NCI-H1436 (cell line): ENCODE measurements at places on chromosomes 6 and 20.

- DNase-seq: no peak
These were observed 212.3 kb upstream of the HEY2 start for GRCh38 chr6:125537090-125537489.

DNA sequence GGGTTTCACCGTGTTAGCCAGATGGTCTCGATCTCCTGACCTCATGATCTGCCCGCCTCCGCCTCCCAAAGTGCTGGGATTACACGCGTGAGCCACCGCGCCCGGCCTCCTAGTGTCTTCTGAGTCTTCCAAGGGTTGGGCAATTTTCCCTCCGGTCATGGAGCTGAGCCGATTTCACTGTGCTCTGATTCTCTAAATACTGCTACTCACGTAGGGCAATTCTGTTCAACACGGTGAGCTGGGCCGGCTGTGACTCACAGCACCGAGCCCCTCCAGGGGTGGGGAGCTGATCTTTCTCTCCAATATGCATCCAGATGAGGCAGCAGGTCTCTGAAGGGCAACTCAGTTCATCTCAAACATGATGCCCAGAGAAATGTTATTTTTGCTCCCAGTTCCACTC, 71.6 kb upstream of the CD93 start:
- no peak for DNase-seq

DNA sequence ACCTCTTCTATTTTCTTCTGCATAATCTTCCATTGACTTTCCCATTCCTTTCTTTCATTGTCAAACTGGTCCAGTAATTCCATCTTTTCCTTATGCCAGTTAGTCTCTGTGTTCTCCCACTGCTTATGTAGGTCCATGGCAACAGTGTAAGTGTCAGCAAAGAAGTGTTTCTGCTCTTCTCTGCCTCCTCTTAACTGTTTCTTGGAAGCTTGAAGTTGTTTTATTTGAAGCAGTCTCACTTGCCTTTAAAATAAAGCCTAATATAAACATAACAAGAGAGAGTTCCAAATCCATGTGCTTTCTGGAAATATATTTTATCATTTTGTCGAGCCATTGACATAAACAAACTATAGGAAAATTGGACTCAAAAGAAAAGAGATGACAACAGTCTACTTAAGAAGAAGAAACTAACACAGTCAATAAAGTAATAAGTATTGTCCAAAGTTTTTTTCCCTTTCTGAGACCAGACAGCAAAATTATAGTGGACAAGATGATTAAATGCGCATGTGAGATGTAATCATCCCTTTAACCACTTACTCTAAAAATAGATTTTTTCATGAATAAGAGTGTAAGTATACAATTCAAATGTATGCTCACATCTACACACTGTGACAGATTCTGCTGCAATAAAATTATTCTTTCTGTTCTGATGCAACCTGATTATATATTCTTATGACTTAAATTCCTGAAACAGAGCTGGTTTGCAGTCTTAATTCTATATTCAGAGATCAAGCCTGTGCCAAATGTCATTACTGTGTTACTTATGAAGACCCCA, 5.2 kb downstream of the KIAA0408 start:
- DNase-seq: no peak

- DNase-seq: no peak
These were observed 41.6 kb upstream of the IYD start for GRCh38 chr6:150327117-150327774.

DNA sequence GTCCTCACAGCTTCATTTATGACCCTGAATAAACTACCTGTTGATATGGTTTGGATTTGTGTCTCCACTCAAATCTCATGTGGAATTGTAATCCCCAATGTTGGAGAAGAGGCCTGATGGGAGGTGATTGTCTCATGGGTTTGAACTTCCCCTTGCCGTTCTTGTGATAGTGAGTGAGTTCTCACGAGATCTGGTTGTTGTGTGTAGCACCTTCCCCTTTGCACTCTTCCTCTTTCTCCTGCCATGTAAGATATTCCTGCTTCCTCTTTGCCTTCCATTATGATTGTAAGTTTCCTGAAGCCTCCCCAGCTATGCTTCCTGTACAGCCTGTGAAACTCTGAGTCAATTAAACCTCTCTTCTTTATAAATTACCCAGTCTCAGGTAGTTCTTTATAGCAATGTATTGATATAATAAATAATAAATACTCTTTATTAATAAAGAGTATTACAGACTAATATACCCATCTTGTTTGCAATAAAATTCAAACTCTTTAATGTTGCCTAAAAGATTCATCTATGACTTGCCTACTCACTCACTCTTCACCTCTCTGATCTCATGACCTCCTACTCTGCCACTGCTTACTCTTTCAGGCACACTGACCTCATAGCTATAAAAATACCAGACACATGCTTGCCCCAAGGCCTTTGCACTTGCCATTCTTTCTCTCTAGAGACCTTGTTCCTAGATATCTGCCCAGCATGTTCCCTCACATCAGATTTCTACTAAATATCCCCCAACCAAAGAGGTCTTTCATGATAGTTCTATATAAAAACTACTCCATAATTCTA, 256.4 kb upstream of the MARCKS start:
- no peak for DNase-seq

DNA sequence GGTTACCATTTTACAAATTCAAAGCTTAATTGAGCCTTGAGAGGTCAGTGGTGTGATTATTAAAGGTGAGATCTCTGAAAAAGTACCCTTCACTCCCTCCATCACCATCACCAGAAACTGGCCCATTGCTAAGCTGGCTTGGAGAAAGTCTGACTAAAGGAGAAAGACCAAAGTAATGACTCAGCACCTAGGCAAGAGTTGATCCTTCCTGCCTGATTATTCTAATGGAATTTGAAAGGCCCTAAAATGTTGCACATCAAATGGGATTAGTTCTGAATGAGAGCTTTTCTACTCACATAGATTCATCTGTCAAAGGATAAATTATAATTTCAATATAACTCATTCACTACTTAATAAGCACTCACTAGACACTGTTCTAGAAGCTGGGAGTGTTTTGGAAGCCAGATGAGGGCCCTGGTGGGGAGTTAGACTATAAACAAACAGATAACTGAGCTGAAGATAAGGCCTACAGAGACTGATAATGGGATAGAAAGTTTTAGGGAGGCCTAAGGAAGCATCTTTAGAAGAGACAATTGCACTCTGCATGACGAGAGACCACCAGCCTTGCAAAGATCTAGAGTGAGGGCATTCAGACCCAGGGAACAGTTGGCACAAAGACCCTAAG, 366.7 kb downstream of the SYNE1 start:
- no peak for DNase-seq

- DNase-seq: peak; percentile 94
These were observed 103.7 kb downstream of the TOX2 start for GRCh38 chr20:44018259-44018941.

DNA sequence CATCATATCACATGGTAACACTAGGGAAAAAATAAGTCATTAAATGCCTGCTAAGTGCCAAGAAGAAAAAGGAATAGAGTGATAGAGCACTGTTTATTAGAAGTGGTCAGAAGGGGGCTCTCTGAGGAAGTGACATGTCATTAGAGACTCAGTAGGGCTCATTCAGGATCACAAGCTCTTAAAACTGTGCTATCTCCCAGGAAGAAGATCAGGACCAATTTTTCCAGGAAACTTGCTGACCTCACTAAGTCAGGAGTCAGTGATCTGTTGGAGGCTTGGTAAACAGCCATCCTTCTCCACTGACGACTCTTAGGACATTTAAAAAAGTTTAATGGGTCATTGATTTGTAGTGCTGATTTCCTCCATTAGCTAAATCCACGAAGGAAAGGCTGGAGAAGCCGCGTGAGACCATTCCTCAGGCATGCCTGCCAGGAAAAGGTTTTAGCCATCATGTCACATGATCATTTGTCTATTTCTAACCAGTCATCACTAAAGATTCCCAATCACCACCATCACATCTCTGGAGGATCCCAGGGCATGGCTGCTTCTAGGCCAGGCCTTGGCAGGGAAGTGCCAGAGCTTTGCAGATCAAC, 5.9 kb upstream of the PTPN1 start:
- no peak for DNase-seq

DNA sequence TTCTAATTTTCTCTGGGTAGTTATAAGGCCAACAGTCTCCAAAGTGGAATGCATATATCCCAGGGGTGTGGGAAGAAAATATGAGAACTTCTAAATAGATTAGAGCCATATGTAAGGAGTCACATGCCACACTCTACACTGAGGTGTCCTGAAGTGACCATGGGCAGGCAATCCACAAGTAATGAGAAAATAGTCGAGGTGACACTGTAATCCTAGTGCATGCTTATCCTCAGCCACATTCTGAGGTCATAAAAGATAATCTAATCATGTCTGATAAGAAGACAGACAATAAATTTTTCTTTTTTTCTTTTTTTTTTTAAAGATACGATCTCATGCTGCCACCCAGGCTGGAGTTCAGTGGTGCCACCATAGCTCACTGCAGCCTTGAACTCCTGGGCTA, 62.2 kb downstream of the CD164 start:
- no peak for DNase-seq

- no peak for DNase-seq
These were observed 21.9 kb upstream of the TULP1 start for GRCh38 chr6:35534407-35535170.

GRCh38 chr20:37564388-37565133, 36.9 kb upstream of the BLCAP start:
- DNase-seq: peak; percentile 52

GRCh38 chr6:25675167-25675566, 23.2 kb downstream of the SCGN start:
- DNase-seq: no peak

- peak; percentile 28 for DNase-seq
These were observed 144.5 kb downstream of the CEBPB start for GRCh38 chr20:50335105-50335504.

GRCh38 chr20:4406627-4407026, 315.1 kb upstream of the PRND start:
- DNase-seq: no peak

DNA sequence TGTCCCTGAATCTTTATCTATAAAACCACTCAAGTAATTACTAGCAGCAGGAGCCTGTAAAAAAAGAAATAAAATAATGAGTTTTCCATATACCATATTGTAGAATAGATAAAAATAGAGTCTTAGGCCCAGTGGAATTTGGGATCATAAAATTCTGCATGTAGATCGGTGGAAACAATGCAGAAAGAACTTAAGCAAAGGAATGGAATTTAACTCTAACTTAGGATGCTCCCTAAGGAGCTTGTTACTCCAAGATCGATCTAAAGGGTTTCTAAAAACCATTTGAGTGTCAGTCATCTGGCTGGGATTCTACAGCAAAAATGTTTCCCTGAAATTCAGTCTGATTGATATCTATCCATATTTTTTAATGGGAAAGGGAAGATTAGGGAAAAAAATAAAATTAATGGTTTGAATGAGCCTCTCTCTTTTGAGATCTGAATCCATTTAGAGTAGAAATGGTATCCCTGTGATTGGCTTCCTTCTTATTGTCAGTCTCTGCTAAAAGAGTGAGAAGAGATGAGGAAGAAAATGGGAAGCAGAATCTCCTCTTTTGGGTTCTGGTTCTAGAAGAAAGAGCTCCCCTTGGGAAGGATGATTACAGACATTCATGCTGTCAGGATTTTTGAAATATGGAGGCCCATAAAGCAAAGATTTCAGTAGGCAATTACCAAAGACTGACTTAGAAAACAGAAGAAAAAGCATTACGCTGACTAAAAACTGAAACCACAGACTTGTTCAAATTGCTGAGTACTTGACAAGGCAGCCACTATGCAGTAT, 564.3 kb upstream of the MARCKS start:
- no peak for DNase-seq

DNA sequence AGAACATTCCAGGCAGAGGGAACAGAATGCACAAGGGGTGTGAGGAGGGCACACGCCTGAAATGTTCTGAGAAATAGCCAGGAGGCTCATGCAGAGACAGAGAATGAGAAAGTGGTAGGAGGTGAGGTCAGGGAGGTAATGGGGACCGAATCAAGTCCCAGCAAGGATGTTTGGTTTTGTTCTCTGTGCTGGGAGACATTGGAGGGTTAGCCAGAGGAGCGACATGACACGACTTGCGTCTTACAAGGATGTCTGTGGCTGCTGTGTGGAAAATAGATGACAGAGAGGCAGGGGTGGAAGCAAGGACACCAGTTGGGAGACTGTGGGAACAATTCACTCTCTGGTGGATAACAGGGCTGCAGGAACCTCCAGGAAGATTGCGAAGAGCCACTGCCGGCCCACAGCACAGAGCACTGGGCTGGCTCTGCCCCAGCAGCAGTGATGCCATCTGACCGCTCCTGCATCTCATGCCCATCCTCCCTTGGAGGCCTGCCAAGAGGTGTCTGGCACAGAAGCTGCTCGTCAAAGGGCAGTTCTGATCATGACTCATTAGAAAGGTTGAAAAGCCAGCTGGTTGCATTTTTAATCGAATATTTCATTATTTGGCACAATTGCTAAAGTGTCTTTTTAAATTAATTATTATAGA, 57.7 kb upstream of the CD83 start:
- DNase-seq: no peak

DNA sequence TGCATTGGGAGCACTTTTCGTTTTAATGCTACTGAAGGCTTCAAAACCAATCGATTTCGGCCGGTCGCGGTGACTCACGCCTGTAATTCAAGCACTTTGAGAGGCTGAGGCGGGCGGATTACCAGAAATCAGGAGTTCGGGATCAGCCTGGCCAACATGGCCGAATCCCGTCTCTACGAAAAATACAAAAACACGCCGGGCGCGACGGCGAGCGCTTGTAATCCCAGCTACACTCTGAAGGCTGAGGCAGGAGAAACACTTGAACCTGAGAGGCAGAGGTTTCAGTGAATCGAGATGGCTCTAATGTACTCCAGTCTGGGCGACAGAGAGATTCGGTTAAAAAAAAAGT, 58.4 kb downstream of the TRIM38 start:
- no peak for DNase-seq

DNA sequence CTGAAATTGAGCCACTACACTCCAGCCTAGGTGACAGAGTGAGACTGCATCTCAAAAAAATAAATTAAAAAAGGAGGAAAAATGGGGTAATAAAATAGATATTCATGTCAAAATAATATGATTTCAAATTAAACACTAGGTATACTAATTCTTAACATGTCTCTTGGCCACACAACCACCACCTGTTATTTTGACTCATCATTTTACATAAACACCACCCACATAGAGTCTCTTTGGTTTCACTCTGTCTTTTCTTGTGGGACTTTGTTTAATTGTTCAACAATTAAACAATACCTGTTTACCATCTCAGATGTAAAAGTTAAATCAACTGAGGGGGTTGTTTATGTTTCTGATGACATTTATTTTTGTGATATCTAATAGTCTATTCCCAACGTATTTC, 476.8 kb upstream of the ADGRB3 start:
- no peak for DNase-seq
